HEK293T (cell line): ENCODE measurements at places on chromosomes 12 and 14.
A peak's percentile ranks its signal among the peaks of the same experiment; 100 is the strongest.

DNA sequence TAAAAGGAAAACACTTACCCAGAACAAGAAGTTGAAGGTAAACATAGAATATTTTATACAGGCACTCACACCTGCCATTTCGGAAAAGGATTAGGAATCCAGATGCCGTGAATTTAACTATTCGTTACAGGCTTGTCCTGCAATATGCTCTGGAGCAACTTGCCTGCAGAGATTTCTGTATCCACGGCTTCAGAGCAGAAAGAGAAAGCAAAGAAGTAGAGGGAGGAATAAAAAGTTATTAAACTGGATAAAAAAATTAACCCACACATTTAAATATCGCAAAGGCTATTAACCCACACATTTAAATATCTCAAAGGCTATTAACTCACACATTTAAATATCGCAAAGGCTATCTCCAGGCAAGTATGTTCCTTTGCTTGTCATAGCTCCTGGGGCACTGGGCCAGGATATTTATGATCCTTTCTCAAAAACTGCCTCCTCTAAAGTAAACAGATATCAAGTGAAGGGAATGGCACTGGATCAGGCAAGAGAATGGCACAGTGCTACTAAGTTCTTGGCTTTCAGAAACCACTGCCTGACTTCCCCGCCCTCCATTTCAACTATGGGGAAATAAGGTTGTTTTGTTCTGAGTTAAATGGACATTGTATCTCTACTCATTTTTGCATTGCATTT, at the start of gene TSPAN8:
TSPAN8 (minus strand) TSS at position 399 of the 633 bp plus-strand sequence; CDS start at position 78, 321 bp downstream.
- no peak for DNase-seq

- no peak for DNase-seq
Measured at GRCh38 chr14:52888839-52889838, 61.7 kb downstream of the FERMT2 start.

- DNase-seq, result no peak
Measured at GRCh38 chr14:90874599-90874998, 58.4 kb upstream of the TTC7B start.

- no peak for DNase-seq
Measured at GRCh38 chr14:22460461-22461195, 128.4 kb downstream of the DAD1 start.

DNA sequence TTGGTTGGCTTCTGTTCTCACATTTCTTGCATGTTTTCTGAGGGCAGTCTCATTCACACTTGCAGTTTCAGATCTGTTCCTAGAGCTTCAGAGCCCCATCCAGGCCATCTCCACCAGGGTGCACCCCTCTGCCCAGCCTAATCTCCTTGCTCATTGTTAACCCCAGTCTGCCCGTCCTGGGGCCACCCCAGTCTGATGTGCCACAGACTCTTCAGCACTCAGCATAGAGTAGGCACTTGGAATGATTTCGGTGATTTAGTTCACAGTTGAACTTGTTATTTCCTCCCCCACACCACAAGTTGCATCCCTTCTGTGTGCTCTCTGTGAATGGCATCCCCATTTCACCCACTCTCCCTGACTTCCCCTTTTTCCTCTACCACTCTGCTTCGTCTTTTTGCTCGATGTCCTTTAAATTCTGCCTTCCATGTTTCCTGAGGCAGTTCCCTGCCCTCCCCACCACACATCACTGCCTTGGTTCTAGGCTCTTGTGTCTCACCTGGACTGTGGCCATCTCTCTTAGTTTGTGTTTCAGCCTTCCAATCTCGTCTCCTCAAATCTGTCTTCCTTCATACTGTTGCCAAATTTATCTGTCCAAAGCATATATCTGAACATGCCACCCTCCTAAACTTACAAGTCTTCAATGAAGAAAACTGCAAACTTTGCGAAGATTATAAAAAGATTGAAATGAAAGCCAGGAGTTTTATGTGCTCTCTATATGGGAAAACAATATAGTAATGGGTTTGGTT, 41.5 kb downstream of the ANO6 start:
- DNase-seq, result no peak

GRCh38 chr12:109009766-109010165, 11.1 kb downstream of the SVOP start:
- no peak for DNase-seq

- DNase-seq, result no peak
Measured at GRCh38 chr12:122130150-122130549, 43.9 kb downstream of the IL31 start.

DNA sequence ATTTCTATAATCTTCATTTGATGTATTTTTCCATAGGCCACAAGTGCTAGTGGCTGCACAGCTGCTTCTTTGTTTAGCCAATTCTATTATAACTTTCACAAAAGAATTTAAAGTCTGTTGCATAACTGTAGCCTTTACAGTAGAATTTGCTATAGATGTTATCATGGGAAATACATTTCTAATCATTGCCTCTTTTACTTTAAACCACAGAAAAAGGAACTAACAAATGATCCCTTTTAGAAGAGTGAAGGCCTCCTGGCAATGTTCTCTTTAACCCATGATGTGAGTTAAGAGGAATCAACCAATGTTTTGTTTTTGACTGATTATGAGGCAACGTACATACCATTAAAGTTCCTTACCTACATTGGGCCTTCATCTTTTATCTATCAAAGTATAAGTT, 68.8 kb downstream of the RPL10L start:
- no peak for DNase-seq

- no peak for DNase-seq
Measured at GRCh38 chr14:22747769-22748168, 18.7 kb upstream of the OXA1L start.

DNA sequence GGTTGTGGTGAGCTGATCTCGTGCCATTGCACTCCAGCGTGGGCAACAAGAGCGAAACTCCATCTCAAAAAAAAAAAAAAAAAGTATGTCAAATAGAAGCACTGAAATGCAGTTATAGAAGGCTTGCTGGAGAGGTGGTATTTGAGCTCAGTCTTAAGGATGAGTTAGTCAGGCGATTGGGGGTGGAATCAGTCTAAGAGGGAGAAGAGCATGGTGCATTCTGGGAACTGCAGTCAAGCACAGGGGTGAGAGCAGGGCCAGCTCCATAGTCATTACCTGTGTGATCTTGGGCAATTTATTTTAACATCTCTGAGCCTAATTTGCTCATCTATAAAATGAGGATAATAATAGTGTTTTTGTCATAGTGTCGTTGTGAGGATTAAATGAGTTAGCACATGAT, 5.9 kb upstream of the GNB3 start:
- DNase-seq, result no peak

- DNase-seq, result peak; percentile 59
Measured at GRCh38 chr14:65019944-65020566, 33.4 kb downstream of the FNTB start.

GRCh38 chr12:60257063-60257462, 661.2 kb downstream of the SLC16A7 start:
- no peak for DNase-seq

DNA sequence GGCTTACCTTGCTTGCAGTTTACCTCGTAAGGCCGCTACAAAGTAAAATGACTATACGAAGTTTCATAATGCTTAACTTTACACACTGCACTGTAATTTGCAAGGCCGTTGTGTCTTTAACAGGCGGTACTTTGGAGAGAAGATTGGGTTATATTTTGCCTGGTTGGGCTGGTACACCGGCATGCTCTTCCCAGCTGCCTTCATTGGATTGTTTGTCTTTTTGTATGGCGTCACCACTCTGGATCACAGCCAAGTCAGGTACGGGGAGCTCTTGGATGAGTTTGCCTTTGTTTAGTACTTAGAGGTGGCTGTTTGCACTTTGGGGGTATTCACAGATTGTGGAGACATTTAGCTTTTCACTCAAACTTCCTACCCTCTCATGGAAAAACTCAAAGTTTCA, 167.8 kb downstream of the SLC5A8 start:
- DNase-seq, result no peak

DNA sequence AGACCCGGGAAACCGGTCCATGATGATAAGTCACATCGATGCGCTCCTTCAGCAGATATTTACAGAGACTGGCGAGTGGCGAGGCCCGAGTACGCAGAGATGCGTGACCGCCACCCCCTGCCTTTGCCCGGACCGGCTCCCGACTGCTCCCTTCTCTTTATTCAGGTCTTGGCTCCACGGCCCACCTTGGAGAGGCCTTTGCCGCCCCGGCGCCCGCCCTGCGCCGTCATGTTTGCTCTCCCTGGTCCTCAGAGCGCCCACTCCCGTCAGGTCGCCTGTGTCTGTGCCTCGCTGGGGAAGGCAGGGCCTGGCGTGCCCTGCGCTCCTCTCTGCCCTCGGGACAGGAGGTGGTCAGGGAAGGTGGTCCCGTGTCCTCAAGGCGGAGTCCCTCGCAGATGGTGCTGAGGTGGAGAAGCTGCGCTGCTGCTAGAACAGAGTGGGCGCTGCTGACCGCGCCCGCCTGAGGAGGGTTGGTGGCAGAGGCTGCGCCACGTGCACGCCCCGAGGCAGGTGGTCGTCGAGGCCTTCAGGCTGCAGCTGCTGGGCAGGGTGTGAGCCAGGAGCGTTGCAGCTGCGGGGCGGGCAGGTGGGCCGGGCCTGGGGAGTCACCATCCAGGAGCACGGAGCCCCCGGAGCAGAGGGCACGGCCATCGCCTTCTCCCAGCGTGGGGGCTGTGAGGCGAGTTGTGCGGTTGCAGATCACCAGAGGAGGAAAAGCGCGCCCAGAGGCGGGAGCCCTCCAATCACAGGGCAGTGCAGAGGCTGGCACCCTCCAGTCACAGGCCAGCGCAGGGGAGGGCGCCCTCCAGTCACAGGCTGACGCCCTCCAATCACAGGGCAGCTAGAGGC, 27.2 kb downstream of the DDX51 start:
- no peak for DNase-seq

- no peak for DNase-seq
Measured at GRCh38 chr14:24848102-24848790, 201.7 kb downstream of the STXBP6 start.

- DNase-seq, result no peak
Measured at GRCh38 chr14:30757082-30757481, 117.3 kb upstream of the COCH start.

DNA sequence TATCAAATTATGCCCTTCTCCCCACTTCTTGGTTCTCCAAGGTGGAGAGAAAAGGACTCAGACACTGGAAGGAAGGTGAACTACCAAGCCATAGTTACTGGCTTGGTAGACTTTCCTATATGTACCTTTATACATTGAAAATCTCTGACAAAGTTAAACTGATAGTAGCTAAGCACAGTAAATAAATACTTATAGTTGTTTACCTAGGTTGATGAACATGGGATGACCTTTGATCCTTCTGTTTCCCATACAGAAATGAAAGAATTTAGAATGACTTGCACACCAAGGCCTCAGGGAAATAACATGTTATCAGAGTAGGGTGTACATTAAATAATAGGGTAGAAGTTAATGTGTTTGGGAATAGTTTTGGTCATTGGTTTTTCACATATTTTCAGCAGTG, 6.7 kb downstream of the ARHGAP5 start:
- DNase-seq, result no peak

DNA sequence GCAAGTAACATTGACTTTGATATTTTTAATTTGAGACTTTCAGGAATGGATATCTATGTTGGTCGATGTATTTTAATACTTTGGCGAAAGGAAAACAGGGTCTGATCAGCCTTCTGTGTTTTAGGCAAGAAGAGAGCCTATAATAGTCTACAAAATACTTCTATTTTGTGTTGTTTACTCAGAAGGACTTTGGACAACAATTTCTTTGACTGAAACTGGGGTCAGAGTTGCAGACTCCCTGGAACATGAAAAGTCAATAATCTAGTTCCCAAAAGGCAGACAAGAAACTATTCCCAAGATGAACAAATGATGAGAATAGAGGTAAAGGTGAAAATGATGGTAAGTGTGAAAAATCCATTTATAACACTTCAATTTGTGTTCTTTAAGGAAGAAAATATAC, 10.6 kb upstream of the NUBPL start:
- no peak for DNase-seq

DNA sequence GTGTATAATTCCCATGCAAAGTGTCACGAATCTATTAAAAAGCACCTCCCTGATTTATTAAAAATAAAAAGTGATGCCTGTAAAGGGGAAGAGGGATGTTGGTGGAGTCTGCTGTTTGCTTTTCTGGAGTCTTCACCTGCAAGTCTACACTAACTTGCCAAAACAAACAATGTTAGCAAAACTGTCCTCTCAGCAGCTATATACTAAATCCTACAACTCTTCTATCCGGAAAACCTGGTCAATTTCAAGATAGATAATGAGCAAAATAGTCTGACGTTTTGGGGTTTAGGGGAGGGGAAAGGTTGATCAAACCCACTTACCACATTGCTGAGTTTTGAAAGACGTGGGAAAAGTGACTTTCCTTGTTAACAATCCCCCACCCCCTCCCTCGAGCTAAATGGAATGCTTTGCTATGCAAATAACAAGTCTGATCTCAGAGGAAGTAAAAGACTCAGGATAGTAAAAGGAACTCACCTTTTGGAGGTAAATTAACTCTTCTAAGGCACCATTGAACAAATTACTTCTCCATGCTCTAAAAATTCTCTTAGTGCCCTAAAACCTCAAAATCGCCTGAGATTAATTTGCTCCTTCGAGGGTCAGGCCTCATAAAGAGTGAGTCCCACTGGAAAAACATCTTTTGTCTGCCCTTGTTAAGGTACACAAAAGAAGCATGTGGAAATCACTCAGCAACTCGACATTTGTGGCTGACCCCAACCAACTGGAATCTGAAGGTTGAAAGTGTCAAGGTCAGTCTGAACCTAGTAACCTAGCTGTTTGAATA, 13.5 kb downstream of the BMP4 start:
- no peak for DNase-seq

GRCh38 chr12:13085968-13086686, 17.3 kb downstream of the GSG1 start:
- no peak for DNase-seq

GRCh38 chr12:60920841-60921495, 1325.1 kb downstream of the SLC16A7 start:
- no peak for DNase-seq

GRCh38 chr12:11797317-11797913, 147.9 kb downstream of the ETV6 start:
- no peak for DNase-seq

- DNase-seq, result peak; percentile 33
Measured at GRCh38 chr12:79689477-79690141, 1.2 kb downstream of the PAWR start.

DNA sequence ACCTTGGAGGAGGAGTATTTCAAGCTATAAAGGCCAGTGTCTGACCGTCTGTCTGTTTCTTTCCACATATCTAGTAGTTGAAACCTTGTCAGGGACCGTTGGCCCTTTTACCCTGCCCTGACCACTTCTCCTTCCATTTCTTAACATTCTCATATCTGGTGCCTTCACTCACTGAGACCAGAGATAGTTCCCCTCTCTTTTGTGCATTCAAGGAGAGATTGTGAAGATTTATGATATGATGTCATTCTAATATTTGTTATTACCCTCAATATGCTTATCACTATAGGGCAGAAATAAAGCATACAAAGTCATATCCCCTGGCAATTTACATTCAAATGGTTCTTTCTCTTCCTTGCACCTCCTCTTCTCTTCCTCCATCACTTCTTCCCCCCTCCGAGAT, 83.3 kb downstream of the PLXNC1 start:
- no peak for DNase-seq
